A549 treated with Mapracorat at 1 μM for 4 hours (cell line): ENCODE measurements at places on chromosomes 6 and 20. TPM values are rescaled to one million over a fixed set of nuclear protein-coding genes. Genes with fewer than 3 reads are reported as not detected.

The SIRPG gene
- not detected in 5 replicates for total RNA-seq

The BNIP5 gene
- total RNA-seq = not detected in 5 replicates

The GCM1 gene
- 0.07 to 0.11 TPM in 2 of 5 replicates, not detected in the others for total RNA-seq

The CST4 gene
- not detected in 5 replicates for total RNA-seq

The MEP1A gene
- total RNA-seq = not detected in 5 replicates

The GPSM3 gene
- 0.29 to 0.50 TPM (median 0.33 TPM) in 5 replicates for total RNA-seq

The OSBPL2 gene
- total RNA-seq = 16.5 to 21.5 TPM (median 21.2 TPM) in 5 replicates

The SLC24A3 gene
- not detected in 5 replicates for total RNA-seq

The SNAI1 gene
- 8.0 to 12.1 TPM (median 11.7 TPM) in 5 replicates for total RNA-seq

The CYB5R4 gene
- total RNA-seq = 19.0 to 25.9 TPM (median 22.8 TPM) in 5 replicates

The DDX27 gene
- 58.8 to 61.0 TPM (median 60.1 TPM) in 5 replicates for total RNA-seq

The LRRN4 gene
- total RNA-seq = 0.06 to 0.07 TPM in 2 of 5 replicates, not detected in the others

The STMND1 gene
- total RNA-seq = not detected in 5 replicates

The CRISP3 gene
- not detected in 5 replicates for total RNA-seq
